ENCODE measurements at places on chromosomes 3 and 15. TPM values are rescaled to one million over a fixed set of nuclear protein-coding genes. Genes with fewer than 3 reads are reported as not detected.

Gene TRH
- 1.6 TPM for total RNA-seq

Gene SLC27A2
- 1.3 TPM for total RNA-seq

Gene ATP13A4
- 22.2 TPM for total RNA-seq

Gene CPB1
- total RNA-seq: not detected

Gene DAPK2
- 7.2 TPM for total RNA-seq

Gene ZIC4
- total RNA-seq: 1.3 TPM

Gene COL6A5
- not detected for total RNA-seq
